T1000 (cell line): ENCODE measurements at places on chromosomes 2 and 18.

- no peak for DNase-seq
These were observed 32.8 kb upstream of the ACKR3 start for GRCh38 chr2:236536727-236537398.

DNA sequence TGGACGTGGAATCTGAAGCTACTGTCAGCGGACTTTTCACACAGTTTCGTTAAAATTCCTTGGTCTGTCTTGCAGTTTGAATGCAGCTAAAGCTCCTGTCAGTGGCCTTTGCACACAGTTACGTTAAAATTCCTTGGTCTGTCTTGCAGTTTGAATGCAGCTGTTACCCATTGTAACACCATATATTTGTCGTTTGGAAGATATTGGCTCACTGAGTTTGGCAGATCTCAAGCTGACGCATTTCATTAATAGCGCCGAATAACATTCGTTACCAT, 1.0 kb downstream of the LIMS1 start:
- DNase-seq, result no peak

- DNase-seq, result no peak
These were observed 27.3 kb downstream of the PLA2R1 start for GRCh38 chr2:160035125-160035524.

- no peak for DNase-seq
These were observed 422.6 kb upstream of the SETBP1 start for GRCh38 chr18:44258086-44258485.

GRCh38 chr2:15042801-15043217, 410.3 kb downstream of the LRATD1 start:
- DNase-seq, result peak; percentile 70

DNA sequence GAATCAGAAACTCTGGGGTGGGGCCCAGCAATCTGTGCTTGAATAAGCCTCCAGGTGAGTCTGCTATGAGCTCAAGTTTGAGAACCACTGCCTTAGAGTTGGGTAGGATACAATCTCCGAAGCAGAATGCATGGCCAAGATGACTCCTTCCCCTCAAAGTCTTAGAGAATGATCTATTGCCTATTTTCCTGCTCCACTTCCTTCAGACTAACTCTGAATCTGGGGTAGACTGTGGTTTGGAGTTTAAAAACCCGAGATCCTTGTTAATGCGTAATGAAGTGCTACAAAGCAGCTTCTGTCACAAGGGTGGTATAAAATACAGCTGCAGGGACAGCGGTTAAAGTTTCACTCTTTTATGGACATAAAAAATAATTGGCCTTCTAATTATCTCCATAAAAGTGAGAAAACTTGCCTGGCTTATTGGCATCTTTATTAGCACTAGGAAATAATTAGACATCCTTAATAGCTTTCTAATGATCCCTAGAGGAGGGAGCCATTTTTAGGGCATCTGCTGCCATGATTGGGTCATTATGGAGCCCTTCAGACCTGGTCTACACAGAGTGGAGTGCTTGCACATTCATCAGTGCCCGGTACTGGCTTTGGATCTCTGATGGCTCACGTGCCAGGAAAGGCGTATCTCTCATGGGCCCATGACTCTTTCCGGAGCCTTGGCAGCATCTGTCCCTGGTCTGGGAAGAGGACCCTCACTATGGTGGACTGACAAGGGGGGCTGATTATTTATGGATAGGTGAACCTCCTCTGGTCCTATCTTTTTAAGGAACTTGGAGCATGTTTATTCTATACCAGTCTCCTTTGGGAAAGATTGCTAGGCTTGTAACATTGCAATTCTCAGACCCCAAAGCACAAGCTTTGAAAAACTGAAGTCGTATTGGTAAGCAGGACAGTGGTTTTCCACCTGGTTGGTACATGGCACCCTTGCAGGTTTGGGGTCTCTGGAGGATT, 28.2 kb downstream of the SIX2 start:
- DNase-seq, result no peak

GRCh38 chr2:230218421-230218820, 1.4 kb downstream of the SP110 start:
- no peak for DNase-seq

DNA sequence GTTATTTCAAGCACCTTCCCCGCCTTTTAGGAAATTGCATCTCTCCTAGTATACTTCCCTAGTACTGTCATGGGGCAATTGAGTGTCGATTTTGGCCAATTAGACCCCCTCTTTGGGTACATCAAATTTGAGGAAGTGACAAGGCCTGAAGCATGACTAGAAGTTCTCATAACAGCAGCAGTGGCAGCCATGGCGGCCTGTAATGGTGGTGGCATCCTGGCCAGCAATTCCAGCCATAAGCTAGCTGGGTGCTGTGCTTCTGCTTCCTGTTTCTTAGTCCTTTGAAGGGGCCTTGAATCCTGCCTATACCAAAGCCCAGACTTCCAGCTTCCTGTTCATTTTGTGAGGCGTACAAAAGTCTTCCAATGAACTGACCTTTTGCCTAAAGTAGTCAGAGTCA, 523.1 kb downstream of the PLCL1 start:
- DNase-seq, result no peak

GRCh38 chr2:48134704-48135103, 228.4 kb upstream of the FBXO11 start:
- DNase-seq, result no peak

GRCh38 chr2:20130821-20131645, 79.6 kb upstream of the LAPTM4A start:
- DNase-seq, result no peak

GRCh38 chr18:56569416-56569815, 69.0 kb downstream of the TXNL1 start:
- DNase-seq, result no peak

DNA sequence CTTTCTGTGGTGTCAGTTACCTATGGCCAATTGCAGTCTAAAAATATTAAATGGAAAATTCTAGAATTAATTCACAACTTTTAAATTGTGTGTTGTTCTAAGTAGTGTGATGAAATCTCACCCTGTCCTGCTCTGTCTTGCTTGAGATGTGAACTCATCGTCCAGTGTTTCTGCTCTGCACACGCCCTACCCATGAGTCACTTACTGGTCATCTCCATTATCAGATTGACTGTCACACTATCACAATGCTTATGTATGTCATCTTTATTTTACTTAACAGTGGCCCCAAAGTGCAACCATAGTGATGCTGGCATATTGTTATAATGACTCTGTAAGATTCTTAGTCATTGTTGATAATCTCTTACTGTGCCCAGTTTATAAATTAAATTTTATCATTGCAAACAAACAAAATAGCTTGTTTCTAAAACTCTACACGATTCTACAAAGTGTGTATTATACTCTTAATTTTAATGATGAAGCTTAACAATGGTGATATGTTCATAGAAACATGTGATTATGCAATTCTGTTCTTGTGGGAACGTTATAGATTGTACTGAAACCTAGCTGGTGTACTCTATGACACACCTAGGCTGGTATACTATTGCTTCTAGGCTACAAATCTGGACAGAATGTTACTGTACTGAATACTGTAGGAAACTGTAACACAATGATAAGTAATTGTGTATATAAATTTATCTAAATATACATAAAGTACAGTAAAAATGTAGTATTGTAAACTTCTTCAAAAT, 1086.8 kb upstream of the PIK3C3 start:
- no peak for DNase-seq

GRCh38 chr2:195651046-195651445, 6.0 kb upstream of the SLC39A10 start:
- no peak for DNase-seq

- no peak for DNase-seq
These were observed 57.6 kb upstream of the YPEL5 start for GRCh38 chr2:30089171-30089570.

- no peak for DNase-seq
These were observed 72.8 kb upstream of the FANCL start for GRCh38 chr2:58313926-58314325.

DNA sequence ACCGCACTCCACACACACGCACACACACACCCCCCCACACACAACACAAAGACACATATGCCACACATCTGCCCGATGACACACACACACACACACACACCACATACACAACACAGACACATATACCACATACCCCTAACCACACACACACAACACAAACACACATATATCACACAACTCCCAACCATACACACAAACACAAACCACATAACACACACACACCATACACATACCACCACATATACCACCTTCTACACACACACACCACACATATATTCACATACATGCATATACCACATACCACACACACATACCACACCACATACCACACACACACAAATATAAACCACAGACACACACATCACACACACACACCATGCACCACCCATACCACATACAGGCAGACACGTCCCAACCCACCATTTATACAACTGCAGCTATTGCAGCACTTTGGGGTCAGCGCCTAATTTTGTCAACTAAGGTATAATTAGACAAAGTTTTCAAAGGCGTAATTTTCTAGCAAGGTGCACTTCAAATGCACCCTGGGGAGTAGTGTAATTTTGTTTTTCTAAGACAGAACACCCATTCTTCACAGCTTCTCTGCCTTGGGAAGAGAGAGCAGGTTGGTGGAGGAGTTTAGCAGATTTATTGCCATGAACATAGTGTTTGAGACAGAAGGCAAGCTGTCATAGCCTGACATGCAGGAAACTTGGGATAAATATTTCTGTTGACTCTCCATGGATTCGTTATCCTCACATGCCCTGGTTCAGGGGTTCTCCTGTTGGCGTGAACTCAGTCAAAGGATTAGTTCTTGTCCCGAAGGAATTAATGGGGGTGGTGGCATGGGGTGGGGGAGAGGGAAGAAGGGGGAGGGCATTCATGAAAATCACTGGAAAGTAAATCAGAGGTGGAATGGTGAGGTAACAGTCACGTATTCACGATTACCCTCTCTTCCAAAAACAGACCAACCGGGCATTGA, 416.1 kb downstream of the LPIN1 start:
- no peak for DNase-seq

GRCh38 chr18:37667836-37668235, 102.2 kb upstream of the CELF4 start:
- no peak for DNase-seq

DNA sequence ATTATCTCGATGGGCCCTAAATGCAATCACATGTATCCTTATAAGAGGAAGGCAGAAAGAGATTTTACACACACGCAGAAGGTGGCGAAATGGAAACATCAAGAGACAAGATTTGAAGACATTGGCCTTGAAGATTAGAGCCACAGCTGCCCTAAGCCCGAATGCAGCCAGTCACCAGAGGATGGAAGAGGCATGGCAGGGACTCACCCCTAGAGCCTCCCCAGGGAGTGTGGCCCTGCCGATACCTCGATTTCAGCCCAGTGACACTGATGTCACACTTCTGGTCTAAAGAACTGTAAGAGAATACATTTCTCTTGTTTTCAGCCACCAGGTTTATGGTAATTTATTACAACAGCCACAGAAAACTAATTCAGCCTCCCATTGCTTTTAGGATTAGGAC, 17.4 kb downstream of the TTC39C start:
- DNase-seq, result no peak

- no peak for DNase-seq
These were observed 117.3 kb upstream of the ZFP36L2 start for GRCh38 chr2:43343573-43344304.

DNA sequence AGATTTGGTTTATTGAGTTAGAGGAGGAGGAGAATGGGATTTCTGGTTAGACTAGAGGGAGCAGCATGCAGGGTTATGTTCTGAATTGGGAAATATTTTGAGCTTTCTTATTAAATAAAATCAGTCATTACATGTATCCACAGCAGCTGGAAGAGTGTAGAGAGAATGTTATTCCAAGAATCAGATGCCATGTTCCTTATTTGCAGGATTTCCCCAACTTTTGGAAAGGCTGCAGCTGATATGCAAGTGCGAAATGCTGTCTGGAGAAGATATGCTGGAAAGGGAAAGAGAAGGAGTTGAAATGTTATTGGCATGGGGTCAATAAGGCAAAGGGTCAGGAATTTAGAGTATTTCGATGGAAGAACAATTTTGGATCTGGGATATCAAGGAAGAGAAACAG, 255.8 kb downstream of the MTX2 start:
- no peak for DNase-seq

- peak; percentile 3 for DNase-seq
These were observed 29.0 kb downstream of the SERPINB5 start for GRCh38 chr18:63505566-63506335.

- DNase-seq, result no peak
These were observed 481.4 kb downstream of the CMPK2 start for GRCh38 chr2:6384341-6384740.

GRCh38 chr2:34379586-34379985, 780.5 kb upstream of the FAM98A start:
- no peak for DNase-seq

DNA sequence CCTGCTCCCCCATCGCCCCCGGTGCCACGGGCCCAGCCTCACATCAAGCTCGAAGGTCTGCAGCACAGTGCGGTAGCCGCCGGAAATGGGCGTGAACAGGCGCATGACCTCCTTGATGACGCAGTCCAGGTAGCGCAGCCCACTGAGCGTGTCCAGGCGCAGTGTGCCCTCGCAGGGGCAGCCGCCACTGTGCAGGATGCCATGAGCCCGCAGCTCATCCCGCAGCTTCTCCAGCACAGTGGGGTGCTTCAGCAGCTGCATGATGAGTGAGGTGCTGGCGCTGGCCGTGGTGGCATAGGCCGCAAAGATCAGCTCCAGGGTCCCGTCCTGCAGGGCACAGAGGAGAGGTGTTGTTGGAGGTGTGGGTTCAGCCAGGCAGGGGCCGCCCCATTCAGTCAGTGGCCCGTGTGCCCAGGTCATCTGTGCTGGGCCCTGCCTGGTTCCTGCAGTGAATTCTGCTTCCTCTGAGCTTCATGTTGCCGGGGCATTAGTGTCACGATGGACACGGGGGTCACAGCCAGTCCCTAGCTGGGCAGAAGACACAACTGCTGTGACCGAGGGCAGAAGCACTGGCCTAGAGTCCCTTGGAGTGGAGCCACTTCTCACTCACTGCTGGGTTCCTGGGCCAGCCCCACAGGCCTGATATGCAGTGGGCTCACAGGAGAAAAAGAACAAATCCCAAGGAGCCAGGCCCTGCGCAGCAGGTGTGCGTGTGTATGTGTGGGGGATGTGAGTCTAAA, 14.5 kb downstream of the CYP26B1 start:
- DNase-seq, result no peak

GRCh38 chr18:33744032-33744697, 166.1 kb downstream of the ASXL3 start:
- DNase-seq, result no peak

DNA sequence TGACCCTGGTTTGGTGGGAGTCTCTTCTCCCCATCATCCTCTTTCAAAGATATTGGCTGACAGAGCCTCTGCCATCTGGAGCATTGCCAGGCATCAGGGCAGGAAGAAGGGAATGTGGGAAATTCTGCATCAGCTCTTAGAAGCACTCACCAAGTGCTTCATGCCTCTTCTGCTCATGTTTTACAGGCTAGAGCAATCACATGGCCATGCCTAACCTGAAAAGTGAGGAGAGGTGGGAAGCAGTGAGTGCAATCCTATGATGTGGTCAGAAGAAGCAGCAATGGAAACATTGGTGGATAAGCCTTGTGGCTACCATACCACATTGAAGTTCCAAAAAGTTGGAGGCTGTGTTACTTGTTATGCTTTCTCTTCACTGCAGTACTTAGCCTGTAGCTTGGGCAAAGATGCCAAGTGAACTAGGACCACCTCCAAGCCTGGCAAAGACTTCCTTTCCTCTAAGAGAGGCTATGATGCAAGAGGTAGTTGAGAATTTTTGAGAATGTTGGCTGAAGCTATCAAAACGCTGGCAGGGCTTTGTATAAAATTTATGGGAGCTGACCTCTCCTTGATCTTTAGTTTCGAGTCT, 64.1 kb downstream of the BCL2L11 start:
- DNase-seq, result no peak

- DNase-seq, result no peak
These were observed 71.7 kb downstream of the POLR1A start for GRCh38 chr2:86033751-86034692.

- DNase-seq, result no peak
These were observed 2.7 kb downstream of the RSAD2 start for GRCh38 chr2:6880200-6880733.

GRCh38 chr18:23306822-23307221, 146.3 kb upstream of the RIOK3 start:
- DNase-seq, result no peak
